Progenitor cell of endocrine pancreas (in vitro differentiated cells): ENCODE measurements at places on chromosomes 2 and 18.

GRCh38 chr18:43303376-43303775 is 26.1 kb upstream of the SYT4 start:
- DNase-seq: no peak
- no peak overlapping the region for H3K4me3 ChIP-seq
- H3K27me3 ChIP-seq: no peaks in the 10 kb centered on the region
- peaks cover 2% of the 10 kb centered on the region for H3K4me1 ChIP-seq

- H3K4me1 ChIP-seq: no peaks in the 10 kb centered on the region
- no peak overlapping the region for H3K27ac ChIP-seq
- H3K4me3 ChIP-seq: no peak overlapping the region
- no peak for DNase-seq
- H3K36me3 ChIP-seq: no peaks in the 10 kb centered on the region
Observed at GRCh38 chr2:2188941-2189340, 142.1 kb downstream of the MYT1L start.

DNA sequence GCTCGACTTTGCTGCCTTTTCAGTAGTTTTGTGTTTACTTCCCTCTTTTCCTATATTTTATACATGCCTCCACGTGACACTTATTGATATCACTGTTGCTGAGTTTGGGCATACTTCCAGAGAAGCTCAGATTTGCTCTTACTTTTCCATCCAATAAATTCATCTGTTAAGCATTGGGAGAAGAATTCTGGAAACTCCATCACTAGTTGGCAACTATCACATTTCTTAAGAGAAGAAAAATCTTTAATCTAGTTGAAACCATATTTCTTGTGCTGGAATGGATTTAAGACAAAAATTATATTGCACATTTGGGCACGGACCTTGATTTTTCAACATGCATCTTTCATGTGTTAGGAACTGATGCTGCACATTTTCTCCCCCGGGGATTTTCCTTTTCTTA is 52.6 kb upstream of the CPO start:
- H3K27me3 ChIP-seq: no peaks in the 10 kb centered on the region
- no peak overlapping the region for H3K27ac ChIP-seq
- no peak overlapping the region for H3K4me3 ChIP-seq
- no peak for DNase-seq

DNA sequence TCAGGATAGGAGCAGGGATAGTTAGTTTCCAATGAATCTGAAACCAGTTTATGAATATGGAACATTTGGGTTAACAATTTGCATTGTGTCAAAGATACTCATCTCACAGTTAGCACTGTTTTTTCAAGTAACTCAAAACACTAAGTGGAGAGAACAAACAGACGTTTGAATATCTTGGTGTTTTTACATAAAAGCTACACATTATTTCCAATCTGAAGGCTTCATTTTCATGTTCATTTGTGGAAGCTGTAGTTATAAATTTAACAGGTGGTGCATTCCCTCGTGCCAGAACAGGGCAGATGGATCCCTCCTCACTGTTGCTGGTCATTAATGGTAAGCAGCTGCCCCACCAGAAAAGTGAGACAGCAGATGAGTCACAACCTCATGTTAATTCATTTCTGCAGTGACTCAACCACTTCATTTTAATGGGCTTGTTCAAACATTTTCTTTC is 286.9 kb downstream of the TMX3 start:
- H3K4me3 ChIP-seq: no peak overlapping the region
- H3K36me3 ChIP-seq: no peaks in the 10 kb centered on the region
- H3K27ac ChIP-seq: no peak overlapping the region
- no peak for DNase-seq

DNA sequence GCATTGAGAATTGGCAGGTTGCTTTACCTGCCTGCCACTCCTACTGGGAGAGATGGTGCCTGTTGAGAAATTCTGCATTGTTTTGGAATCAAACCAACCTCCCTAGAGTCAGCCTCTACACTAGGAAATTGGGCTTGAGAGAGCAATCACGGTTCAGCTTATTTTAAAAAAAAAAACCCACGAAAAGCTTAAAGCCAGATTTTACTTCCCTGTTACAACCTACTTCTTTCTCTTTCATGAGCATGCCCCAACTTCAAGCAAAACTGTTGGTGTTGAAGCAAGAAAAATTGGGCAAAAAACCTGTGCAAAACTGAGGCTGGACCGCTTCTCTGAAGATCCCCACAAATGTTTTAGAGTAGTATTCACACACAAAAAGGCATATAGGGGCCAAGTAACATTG is 134.6 kb upstream of the ZEB2 start:
- no peak overlapping the region for H3K4me3 ChIP-seq
- no peak overlapping the region for H3K27ac ChIP-seq
- DNase-seq: no peak
- H3K36me3 ChIP-seq: no peaks in the 10 kb centered on the region

GRCh38 chr2:81324046-81324445 is 1019.5 kb upstream of the LRRTM1 start:
- no peak overlapping the region for H3K4me3 ChIP-seq
- H3K4me1 ChIP-seq: no peaks in the 10 kb centered on the region
- H3K36me3 ChIP-seq: no peaks in the 10 kb centered on the region
- no peak for DNase-seq
- no peak overlapping the region for H3K27ac ChIP-seq

- no peak overlapping the region for H3K4me3 ChIP-seq
- peaks cover 7% of the 10 kb centered on the region for H3K27me3 ChIP-seq
- H3K36me3 ChIP-seq: peaks cover 11% of the 10 kb centered on the region
- H3K4me1 ChIP-seq: peaks cover 3% of the 10 kb centered on the region
Observed at GRCh38 chr18:49094979-49095632, 144.3 kb upstream of the SMAD7 start.
